ENCODE measurements at places on chromosomes 5 and 9.

DNA sequence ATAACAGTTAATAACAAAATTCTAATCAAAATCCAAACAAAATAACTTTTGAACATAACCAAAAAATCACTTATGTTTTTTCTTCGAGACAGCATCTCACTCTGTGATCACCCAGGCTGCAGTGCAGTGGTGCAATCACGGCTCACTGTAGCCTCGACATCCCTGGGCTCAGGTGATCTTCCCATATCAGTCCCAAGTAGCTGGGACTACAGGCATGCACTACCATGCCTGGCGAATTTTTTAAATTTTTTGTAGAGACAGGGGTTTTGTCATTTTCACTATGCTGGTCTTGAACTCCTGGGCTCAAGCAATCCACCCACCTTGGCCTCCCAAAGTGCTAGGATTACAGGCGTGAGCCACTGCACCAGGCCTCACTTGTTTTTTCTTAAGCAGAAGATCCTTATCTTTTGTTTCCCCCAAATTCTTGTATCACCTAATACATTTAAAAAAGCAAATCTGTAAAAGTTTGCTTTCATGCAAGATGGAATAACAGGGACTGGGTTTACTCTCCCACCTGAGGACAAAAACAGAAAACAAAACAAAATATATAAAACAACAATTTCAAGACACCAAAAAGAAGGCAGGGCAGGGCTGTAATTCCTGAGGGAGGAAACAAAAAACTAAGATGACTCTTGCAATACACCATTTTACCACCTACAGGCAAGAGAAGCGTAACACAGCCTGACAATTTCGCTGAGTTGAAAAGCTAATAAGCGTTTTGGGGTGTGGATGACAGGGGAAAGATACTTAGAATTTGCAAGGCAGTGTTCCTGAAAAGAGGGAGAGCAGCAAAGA lies 71.4 kb downstream of the RAPGEF6 start:
- DNase-seq, result no peak

GRCh38 chr5:40333459-40334241 lies 346.1 kb upstream of the PTGER4 start:
- peak; percentile 5 for DNase-seq

- DNase-seq, result no peak
Measured at GRCh38 chr5:163163858-163164257, 273.5 kb upstream of the CCNG1 start.

DNA sequence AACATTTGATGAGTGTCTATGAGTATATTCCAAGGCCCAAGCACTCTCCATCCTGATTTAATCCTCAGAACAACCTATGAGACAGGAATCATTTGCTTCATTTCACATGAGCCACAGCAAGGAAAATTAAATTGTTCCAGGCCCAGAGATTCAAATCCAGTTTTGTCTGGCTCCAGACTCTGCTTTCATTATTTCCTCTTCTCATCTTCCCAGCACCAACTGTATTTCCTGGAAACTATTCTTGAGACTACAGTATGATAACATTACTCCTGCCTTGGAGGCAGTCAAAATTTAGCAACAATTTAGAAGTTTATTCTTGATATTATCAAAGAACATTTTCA lies 194.5 kb downstream of the ZNF608 start:
- DNase-seq, result no peak

DNA sequence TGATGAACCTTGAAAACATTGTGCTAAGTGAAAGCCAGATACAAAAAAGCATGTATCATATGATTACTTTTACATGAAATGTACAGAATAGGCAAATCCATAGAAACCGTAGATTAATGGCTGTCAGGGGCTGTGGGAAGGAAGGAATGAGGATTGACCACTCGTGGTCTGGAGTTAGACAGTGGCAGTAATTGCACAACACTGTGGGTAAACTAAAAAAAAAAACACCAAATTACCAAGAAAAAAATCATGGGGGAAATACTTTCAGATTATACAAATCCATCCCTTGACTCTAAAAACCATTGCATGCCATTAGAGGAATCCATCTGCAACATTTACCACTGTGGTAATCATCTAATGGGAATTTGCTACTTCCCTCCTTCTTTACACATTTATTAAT lies 140.0 kb downstream of the SIL1 start:
- no peak for DNase-seq

GRCh38 chr9:135521608-135522095 lies 412 bp downstream of the LCN1 start:
- DNase-seq, result no peak

DNA sequence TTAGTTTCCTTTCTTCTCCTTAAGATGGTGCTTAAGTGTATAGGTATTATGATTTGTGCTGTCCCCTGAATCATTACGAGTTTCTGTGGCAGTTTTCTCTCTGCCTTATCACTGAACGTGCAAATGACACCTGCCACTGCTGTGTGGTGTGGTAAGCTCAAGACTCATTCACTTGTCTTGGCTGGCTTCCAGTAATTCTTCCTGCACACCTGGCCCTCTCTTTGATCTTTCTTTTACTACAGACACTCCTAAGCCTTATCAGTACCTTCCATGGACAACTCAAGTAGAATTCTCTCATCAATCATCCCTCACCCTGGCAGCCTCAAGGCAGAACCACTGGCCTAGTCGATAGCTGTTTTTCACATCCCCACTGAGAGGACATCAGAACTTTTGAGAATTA lies 82.6 kb upstream of the ADAMTS19 start:
- DNase-seq, result no peak

- no peak for DNase-seq
Measured at GRCh38 chr9:99392986-99393385, 170.9 kb downstream of the SEC61B start.

GRCh38 chr9:123377211-123377971 lies 21.4 kb downstream of the CRB2 start:
- no peak for DNase-seq

- DNase-seq, result no peak
Measured at GRCh38 chr9:106717686-106718085, 145.3 kb upstream of the ZNF462 start.

DNA sequence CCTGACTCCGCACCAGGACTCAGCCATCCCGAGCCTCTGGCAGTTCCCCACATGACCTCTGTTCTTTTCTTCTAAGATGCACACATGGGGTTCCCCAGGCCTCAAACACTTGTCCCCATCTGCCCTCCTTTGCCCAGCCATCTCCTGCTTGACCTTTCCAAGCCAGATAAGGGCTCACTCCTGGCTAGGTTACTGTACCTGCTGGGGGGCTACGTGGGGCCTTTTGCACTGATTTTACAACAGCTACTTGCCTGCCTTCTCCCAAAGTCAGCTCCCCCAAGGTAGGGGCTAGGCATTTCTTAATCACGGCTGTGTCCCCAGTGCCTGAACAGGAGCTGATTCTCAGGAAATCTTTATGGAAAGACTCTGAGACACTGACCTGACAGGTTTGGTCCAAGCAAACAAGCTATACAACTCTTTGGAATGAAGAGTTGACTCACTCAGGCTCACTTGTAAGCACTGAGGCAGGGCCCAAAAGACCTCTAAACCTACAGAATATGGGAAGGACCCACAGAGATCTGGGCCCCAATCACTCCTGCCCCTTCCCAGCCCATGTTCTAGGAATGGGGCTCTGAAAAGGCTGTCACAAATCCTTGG lies 2.5 kb downstream of the MACROH2A1 start:
- no peak for DNase-seq

DNA sequence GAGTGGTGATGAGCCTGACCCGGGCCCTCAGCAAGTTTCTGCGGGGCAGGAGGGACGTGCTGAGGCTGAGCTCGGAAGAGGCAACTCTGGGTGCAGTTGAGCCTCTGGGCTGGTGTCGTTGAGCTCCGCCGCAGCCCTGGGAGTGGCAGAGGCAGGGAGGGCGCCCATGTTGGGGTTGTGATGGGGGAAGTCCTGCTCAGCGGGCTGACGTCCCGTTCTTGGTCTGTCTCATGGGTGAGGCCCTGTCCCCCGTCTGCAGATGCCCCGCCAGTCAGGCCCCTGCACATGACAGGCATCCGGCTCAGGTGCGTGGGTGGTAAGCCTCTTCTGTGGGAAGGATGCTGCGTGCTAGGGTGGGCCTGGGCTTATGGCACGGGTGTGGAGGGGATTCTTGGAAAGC lies 64.3 kb downstream of the RXRA start:
- peak; percentile 81 for DNase-seq

DNA sequence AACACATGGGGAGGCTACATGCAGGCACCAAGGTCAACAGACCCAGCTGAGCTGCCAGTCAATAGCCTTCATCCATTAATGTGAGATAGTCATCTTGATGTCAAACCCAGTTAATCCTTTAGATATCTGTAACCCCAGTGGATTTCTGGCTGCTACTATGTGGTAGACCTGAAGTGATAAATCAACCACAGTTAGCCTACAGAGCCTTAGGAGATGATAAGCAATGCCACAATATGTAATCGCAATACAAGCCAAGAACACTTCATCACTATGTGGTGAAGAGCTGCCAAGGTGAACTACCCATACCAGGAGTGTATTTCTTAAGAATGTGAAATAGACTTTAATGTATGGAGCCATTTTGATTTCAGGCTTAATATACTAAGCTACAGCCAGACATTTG lies 1175.5 kb downstream of the DTWD2 start:
- no peak for DNase-seq

DNA sequence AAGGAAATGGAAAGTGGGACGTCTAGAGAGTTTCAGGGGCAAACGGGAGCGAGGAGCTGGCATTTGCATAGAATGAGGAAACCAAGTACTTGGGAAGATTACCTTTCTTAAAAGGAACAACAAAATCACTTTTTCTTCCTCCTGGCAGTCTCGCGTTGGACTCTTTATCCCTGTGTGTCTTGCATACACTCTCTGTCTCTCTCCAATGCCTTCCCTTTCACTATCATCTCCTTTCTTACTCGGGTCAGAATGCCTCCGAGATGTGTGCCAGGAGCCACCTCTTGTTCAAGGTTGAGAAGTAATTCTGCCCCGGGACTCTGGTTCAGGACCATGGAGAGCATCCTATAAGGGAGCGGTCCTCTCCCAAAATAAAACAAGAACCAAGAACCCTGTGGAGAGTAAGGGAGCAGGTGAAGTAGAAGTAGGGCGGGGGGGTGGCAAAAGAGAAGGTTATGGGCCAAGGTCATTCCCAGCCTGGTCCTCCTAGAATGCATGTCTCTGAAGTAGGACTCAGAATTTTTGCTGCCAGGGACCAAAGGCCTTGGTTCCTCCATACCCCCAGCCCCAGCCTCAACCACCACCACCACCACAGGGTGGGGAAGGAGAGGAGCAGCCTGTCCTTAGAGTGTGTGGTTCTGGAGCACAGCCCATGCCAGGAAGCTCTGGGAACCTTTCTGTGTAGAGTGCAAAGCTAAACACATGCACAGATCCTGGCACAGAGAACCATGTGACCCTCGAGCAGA lies 72.1 kb upstream of the ARAP3 start:
- DNase-seq, result no peak

- DNase-seq, result no peak
Measured at GRCh38 chr9:13064676-13065075, 214.8 kb downstream of the MPDZ start.

DNA sequence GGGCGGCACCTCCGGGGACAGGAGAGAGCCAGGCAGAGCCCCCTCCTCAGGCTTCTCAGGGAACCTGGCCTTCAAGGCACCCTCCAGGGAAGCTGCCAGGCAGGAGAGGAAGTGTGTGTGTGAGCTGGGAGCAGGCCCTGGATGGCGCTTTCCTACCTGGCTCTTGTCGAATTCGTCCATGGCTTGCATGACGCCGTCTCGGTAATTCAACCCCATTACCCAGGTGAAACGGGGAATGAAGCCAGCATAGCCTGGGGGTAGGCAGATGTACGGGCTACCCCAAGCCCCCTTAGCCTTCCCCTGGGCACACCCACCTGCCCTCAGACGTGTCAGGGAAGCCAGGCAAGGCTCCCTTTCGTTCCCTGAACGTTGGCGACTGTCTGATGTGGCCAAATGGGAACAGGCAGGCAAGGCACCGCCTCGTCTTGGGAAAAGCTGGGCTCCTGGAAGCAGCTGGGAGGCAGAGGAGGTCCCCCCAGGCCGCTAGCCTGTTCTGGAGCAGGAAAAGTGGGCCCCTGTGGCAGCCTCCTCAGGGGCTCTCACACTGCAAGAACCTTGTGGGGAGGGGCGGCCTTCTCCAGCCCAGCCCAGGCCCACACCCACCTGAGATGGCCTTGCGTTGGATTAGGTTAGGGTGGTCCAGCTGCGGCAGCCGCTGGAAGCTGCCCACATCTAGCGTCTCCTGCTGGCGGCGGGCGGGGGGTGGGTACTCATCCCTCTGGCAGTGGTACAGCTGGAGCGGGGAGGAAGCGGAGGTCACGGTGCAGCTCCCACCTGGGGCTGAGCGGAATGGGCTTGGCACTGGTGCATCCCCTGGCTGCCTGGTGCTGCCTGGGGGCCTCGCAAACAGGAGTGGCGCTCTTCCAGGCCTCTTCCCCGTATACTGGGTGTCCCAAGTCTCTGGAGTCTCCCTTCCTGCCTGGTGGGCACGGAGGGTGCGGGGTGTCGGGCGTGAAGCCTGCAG lies 3.7 kb downstream of the TUBB4B start:
- no peak for DNase-seq

GRCh38 chr9:26893030-26893676 lies 551 bp upstream of the CAAP1 start:
- no peak for DNase-seq

GRCh38 chr9:89684912-89685636 lies 80.3 kb downstream of the GADD45G start:
- DNase-seq, result no peak

DNA sequence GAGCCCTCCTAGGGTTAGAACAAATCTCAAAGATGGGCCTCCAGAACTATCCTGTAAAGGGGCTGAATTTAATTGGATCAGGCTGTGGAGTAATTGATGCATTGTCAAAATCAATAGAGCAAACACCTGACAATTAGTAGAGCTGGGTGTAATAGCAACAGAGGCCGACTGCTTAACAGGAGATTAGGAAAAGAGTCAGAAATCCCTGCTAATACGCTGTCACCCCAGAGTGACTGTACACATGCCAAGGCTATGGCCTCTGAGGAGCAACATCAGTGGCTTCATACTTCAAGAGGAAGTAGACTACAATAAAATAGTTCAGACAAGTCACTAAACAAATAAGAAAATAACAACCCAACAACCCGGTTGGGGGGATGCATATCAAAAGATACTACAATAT lies 18.7 kb upstream of the GRPEL2 start:
- DNase-seq, result no peak
